GM20000 (cell line): ENCODE measurements at places on chromosomes 3 and 15.

DNA sequence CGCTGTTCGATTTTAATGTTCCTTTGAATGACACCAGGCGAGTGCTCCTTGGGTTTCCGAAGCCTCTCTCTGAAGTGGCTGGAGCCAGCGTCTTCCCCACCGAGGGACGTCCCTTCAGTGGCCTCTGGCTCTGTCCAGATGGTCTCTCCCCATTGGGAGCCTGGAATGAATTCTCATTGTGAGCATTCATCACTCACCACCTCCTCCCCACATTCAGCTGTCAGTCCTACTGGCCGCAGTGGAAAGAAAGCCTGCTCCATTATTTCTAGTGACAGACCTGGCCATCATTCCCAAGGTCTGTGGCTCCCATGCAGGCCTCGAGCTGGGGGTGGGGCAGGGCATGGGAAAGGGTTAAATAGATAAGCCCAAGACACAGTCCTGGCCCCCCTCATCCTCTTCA, 35.2 kb downstream of the ZNF710 start:
- DNase-seq, result no peak

DNA sequence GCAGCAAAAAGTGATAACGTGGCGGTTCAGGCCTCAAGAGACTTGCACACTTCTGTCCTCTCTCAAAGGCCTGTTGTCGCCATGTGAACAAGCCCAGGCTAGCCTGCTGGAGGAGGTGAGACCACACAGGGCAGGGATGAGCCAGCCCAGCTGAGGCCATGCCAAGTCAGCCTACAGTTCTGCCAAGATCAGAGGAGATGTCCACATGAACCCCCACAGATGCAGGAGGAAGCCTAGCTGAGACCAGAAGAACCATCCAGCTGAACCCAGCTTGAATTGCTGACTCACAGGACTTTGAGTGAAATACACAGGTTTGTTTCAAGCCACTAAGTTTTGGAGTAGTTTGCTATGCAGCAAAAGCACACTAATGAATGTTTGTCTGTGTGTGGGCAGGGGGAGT, 50.3 kb upstream of the SEC13 start:
- no peak for DNase-seq

DNA sequence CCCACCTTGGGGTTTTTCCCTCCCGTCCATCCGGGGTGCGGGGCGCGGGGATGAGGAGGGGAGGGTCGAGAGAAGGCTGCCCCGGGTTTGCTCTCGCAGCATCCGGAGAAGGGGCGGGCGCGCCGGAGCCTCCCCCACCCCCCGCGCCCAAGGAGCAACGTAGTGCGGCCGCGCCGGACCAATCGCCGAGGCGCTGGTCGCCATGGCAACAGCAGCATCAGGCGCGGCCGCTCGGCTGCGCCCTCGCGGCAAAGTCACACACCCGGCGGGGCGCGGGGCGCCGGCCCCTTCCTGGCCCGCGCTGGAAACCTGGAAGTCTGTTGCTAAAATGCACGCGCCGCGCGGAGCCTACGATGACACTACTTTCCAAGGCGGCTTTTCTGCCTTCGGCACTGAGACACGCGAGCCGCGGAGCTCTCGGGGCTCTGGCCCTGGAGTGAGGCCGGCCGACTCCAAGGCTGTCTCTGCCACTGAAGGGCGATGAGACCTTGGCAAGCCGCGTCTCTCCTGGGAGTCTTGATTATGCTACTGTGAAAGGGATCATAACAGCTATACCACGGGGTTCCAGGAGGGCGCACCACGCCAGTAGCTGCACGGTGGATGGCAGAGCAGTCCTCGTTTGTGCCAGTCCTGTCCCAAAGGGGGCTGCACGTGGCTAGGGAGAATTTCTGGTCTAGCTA, at the start of gene IQSEC1:
Gene IQSEC1, minus strand, starts transcription at position 104 of the 680 bp plus-strand sequence. CDS start 415 bp downstream, outside the sequence.
- DNase-seq, result peak; percentile 91

- no peak for DNase-seq
Measured at GRCh38 chr3:154729741-154730140, 299.8 kb upstream of the GPR149 start.

DNA sequence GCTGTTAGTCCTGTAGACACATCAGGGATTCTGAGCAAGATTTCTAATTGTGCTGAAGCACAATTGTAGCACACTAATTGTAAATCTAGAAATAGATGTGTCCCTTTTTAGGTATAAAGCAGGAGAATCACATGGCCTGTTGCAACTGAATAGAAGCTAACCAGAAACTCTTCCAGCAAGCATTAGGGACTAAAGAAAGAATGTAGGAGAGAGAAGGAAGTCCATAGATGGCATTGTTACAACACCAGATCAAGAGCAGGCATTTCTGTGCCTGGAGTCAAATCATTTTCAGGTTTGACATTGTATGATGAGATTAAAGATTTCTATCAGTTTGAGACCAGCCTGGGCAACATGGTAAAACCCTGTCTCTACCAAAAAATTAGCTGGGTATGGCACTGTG, 27.4 kb downstream of the CALML4 start:
- no peak for DNase-seq

DNA sequence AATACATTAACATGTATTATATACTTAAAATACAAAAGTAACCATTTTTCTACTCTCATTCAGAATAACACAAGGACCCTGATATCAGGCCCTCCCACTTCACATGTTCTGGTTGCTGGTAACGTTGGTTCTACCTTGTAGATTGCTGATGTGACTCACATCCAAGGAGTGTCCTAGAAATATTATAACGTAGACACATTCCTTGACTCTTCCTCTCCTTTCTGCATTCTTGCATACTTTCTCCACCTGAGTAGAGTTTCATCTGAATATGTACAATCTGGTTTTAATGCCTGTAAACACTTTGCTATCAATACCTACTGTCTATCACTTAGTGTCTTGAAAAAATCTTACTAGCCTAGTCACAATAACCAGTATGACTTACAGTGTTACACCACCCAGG, 35.0 kb upstream of the NEDD4 start:
- DNase-seq, result no peak

DNA sequence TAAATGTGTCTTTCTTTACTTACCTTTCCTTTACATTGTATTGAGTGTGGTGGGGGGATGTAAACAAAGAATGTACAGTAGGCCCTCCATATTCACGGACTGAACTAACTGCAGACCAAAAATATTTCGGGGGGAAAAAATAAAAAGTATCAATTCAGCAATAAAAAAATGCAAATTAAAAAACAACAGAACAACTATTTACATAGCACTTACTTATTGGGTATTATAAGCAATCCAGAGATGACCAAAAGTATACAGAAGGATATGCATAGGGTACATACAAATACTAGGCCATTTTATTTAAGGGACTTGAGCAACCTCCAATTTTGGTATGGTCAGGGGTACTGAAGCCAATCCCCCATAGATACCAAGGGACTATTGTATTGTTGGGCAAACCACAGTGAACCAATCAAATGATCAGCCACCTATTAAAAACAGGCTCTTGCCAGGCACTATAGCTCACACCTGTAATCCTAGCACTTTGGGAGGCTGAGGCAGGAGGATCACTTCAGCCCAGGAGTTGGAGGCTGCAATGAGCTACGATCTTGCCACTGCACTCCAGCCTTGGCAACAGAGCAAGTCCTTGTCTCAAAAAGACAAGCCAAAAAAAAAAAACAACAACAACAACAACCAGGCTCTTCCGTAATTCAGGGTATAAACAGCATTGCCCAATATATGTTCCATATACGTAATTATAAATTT, 1.8 kb downstream of the VPS13C start:
- DNase-seq, result no peak

GRCh38 chr3:192847941-192848340, 69.7 kb downstream of the MB21D2 start:
- DNase-seq, result no peak

GRCh38 chr15:44489464-44489863, 47.5 kb upstream of the EIF3J start:
- DNase-seq, result no peak
